ENCODE measurements at places on chromosomes 7 and 10. TPM values are rescaled to one million over a fixed set of nuclear protein-coding genes. Genes with fewer than 3 reads are reported as not detected.

The TLX1 gene
- 0.44 TPM for polyA plus RNA-seq

The COL28A1 gene
- 4.0 TPM for polyA plus RNA-seq

The RAPGEF5 gene
- 16.8 TPM for polyA plus RNA-seq

The PLEKHS1 gene
- polyA plus RNA-seq, result 2.2 TPM

The SEMA3A gene
- 2.0 TPM for polyA plus RNA-seq

The SPDYE16 gene
- polyA plus RNA-seq, result 4.1 TPM

The SEMA3E gene
- polyA plus RNA-seq, result 0.36 TPM

The CCL26 gene
- polyA plus RNA-seq, result 5.6 TPM

The NPY4R2 gene
- polyA plus RNA-seq, result not detected

The SYNPO2L gene
- 2.3 TPM for polyA plus RNA-seq

The LRIT1 gene
- polyA plus RNA-seq, result 12.8 TPM

The PDGFA gene
- 7.2 TPM for polyA plus RNA-seq

The TEX47 gene
- polyA plus RNA-seq, result 74.7 TPM

The TRIP6 gene
- polyA plus RNA-seq, result 49.8 TPM

The ADD3 gene
- 155 TPM for polyA plus RNA-seq

The DLX5 gene
- 1.3 TPM for polyA plus RNA-seq

The NXPH1 gene
- 0.94 TPM for polyA plus RNA-seq

The CTTNBP2 gene
- polyA plus RNA-seq, result 2.7 TPM

The RARRES2 gene
- polyA plus RNA-seq, result 93.7 TPM

The ACBD7 gene
- 5.6 TPM for polyA plus RNA-seq

The REEP3 gene
- polyA plus RNA-seq, result 45.2 TPM

The SLC16A12 gene
- 2.8 TPM for polyA plus RNA-seq

The SAP25 gene
- polyA plus RNA-seq, result 30.3 TPM

The FGF8 gene
- polyA plus RNA-seq, result 0.41 TPM

The CYP2W1 gene
- 0.61 TPM for polyA plus RNA-seq

The C7orf33 gene
- not detected for polyA plus RNA-seq

The TUBAL3 gene
- 5.3 TPM for polyA plus RNA-seq

The AUTS2 gene
- polyA plus RNA-seq, result 21.3 TPM

The CHRM2 gene
- 1.7 TPM for polyA plus RNA-seq

The KEL gene
- 52.1 TPM for polyA plus RNA-seq

The TWIST1 gene
- polyA plus RNA-seq, result 5.2 TPM

The CYP2E1 gene
- polyA plus RNA-seq, result 9.0 TPM

The SLC26A5 gene
- 0.41 TPM for polyA plus RNA-seq

Measured in testis (tissue), 5 donors.